Endothelial cell of umbilical vein (primary cell): ENCODE measurements at places on chromosomes 16 and 17.

DNA sequence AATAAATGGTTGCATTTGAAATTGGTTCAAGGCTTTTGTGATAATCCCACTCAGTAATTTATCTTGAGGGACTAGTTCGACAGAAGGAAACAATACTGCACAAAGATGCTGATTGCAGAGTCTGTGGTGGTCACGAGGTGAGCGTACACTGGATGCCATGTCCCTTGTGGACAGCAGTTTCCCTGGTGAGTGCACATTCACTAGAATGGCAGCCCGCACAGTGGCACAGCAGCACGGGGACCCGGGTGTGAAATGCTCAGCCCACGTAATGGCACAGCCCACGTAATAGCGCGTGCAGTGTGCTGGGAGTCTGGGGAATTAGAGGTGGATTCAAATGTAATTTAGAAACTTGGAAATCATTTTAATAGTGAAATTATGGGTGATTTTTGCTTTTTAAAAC lies 154.0 kb downstream of the LGALS9B start:
- DNase-seq, result no peak

- DNase-seq, result no peak
Measured at GRCh38 chr17:50904518-50905459, 38.6 kb upstream of the TOB1 start.

DNA sequence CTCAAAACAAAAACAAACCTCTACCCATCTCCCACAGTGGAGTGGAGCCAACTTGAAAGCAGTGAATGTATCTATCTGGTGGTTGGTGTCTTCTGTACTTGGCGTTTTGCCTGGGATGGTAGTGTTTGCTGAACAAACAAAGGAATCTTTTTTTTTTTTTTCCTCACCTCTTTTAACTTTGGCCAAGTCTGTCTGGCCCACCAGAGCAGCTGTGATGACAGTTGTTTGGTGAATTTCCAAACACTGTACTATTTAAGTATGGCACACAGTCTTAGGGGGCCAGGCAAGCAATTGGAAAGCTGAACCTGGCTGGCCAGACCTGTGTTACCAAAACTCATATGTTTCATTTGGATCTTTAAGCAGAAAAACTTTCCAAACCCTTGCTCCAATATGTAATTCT lies 101.8 kb upstream of the CDH13 start:
- no peak for DNase-seq

- DNase-seq, result no peak
Measured at GRCh38 chr16:31393056-31393455, at the start of gene ITGAD. ITGAD (plus strand) TSS chr16:31393335; CDS start chr16:31393361, 26 bp downstream.

DNA sequence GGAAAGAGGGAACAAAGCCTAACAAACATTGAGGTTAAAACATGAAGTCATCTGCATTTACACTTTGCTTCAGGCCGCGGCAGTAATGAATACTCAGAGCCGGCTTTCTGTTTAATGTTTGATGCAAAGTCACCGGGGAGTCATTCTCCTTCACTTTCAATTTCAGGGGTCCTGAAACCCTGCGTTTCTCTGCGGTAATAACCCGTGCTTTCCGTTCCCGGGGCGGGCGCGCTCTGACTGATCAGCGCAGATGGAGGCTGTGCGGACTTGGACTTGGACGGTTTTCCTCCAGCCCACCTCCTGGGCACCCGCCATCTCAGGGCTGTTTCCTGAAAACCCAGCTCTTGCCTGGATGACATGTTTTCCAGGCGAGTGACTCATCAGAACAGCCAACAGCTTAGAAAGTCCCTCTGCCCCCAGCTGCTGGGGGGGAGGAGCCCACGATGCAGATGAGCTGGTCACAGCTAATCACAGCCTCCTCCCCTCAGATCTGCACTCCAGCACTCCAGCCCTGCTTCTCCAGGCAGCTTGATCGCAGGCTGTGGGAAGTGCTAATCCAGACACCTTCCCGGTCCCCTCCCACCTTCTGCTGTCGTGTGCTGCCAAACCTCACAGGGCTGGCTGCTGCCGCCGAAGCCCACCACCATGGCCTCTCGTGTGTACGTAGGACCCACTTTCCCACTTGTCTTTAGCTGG lies 158.6 kb upstream of the CHMP6 start:
- DNase-seq, result peak; percentile 99

DNA sequence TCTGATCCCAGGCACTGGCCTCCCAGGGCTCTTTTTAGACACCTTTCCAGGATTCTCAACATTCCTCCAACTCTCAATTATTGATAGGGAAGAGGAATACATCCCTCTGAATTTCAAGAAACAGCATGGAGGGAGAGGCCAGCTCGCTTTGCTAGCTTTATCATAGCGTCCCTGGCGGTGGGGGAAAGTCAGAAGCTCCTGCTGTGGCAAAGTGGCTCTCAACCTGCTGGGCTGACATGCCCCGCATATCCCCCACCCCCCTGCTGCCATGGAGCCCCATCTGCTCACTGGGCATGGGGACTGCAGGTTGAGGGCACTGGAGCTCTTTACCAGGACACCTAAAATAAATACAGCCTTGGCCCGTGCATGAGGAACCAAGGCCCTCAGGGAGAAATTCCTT lies 140.3 kb downstream of the SLC39A11 start:
- DNase-seq, result no peak

DNA sequence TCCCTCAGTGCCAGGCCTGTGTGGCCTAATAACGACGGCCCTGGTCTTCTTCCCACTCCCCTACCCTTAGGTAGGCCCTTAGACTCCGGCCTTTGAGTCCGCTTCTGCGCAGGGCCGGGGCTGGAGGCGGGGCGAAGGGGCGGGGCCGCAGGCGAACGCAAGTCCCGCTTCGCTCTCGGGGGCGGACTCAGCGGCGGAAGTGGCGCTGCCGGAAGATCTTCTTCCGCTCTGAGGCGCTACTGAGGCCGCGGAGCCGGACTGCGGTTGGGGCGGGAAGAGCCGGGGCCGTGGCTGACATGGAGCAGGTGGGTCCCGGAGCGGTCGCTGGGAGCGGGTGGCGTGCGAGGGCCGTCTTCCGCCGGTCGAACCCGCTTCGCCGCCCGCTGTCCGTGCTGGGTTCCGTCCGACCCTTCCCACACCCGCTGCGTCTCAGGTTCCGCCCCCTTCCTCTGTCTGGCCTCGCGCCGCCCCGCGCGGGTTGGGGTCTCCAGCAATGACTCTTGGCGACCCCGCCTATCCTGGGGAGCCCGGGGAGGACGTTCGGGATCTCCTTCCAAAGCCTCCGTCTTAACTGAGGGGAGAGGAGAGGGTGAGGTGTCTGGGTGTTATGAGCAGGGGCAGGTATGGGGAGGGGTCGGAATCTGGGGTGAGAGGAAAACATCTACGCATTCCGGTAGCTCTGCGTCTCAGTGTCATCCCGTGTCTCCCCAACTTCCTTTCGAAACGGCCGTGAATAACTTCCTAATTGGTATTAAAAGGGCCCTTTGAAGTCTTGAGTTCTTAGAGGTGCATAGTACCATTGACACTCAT lies at the start of gene STARD3:
TSS of gene STARD3 (plus strand) at position 218 of the 810 bp plus-strand sequence. CDS start 16,388 bp downstream, outside the sequence.
- peak; percentile 88 for DNase-seq

- DNase-seq, result no peak
Measured at GRCh38 chr16:9868606-9869149, 313.6 kb downstream of the GRIN2A start.

DNA sequence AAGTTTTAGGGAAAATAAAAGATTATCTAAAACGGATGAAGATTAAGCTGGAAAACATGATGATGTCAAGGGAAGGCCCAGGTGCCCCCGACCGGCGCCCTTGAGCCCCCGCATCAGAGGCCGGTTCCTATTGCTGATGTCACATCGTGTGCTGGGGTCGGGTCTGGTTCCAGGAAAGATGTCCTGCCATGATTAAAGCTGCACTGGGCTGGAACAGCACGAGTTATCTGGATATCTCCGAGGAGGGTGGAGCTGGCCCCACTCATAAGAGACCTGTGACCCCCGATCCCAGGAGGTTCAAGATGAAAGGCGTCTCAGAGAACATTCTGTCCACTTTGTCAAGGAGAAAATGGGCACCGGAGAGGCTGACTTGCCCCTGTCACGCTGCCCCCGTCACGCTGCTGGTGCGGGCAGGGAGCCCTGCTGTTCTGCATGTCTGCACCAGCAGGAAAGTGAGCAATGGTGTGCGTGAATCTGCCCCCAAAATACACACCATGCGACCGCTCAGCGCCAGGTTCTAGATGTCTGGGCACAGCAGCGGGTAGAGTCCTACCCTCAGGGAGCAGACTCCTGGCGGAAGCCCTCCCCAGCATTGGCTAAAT lies 53.0 kb downstream of the ENGASE start:
- DNase-seq, result no peak

GRCh38 chr16:35598696-35599332 lies 2139.4 kb downstream of the TP53TG3F start:
- no peak for DNase-seq

DNA sequence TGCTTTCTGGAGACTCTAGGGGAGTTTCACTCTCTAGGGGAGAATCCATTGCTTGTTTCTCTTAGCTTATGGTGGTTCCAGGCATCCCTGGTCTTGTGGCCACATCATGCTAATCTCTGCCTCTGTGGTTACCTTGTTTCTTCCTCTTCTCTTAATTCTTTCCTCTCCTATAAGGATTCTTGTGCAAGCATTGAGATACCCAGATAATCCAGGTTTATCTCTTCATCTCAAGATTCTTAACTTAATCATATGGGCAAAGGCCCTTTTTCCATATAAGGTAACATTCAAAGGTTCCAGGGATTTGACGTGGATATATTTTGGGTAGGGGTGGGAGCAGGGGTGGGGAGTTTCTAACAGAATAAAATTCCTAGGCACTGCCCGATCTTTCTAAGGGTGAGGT lies 32.6 kb downstream of the FAM20A start:
- no peak for DNase-seq

DNA sequence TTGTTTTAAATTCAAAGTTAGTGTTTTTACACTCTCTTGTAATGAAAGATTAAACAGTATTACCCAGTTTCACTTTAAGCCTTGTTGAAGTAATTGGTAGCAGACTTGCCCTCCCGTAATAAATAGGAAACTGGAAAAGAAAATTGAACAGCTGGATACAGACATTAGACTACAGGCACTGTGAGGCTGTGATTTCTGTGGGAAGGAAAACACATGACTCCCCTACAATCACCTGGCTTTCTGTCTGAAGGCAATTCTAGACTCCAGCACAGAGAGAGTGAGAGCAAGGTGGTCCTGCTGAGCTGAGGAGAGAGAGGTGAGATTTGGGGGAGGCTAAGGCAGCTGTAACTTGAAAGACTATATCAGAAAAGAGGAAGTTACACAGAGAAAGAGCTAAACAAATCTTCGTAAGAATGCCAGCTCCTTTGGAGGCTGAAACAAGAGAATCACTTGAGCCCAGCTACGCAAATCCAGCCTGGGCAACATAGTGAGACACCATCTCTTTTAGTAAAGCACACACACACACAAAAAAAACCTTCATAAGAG lies 57.8 kb upstream of the CDYL2 start:
- no peak for DNase-seq

- DNase-seq, result no peak
Measured at GRCh38 chr17:79258843-79259242, 184.2 kb downstream of the ENGASE start.

GRCh38 chr16:12398029-12398682 lies 405.5 kb downstream of the CPPED1 start:
- no peak for DNase-seq
